ENCODE measurements at places on chromosomes 2 and 18. TPM values are rescaled to one million over a fixed set of nuclear protein-coding genes. Genes with fewer than 3 reads are reported as not detected.

Gene ESPNL
- total RNA-seq, result not detected

Gene EGR4
- 1.1 TPM for total RNA-seq

Gene MROH2A
- total RNA-seq, result not detected

Gene IL18RAP
- 136 TPM for total RNA-seq

Gene POTEJ
- total RNA-seq, result not detected

Gene KCTD18
- 16.1 TPM for total RNA-seq

Gene CCL20
- total RNA-seq, result not detected

Gene UGT1A3
- not detected for total RNA-seq

Gene CCDC93
- total RNA-seq, result 68.6 TPM

Data from natural killer cell (primary cell).